Activated CD4-positive, alpha-beta T cell treated with anti-CD3 and anti-CD28 coated beads, Interleukin-2, amount 10 ng/mL, durations not matched to agents 7 days and 5 days (primary cell): ENCODE measurements at places on chromosomes 1 and 21. TPM values are rescaled to one million over a fixed set of nuclear protein-coding genes. Genes with fewer than 3 reads are reported as not detected.

PSMA5 gene
- total RNA-seq: 174 TPM

OR2L13 gene
- not detected for total RNA-seq

CRYAA gene
- total RNA-seq: not detected

CD52 gene
- total RNA-seq: 1,924 TPM

SAMSN1 gene
- total RNA-seq: 51.3 TPM

ANGPTL1 gene
- not detected for total RNA-seq

NR1I3 gene
- not detected for total RNA-seq

GRHL3 gene
- not detected for total RNA-seq

FGR gene
- total RNA-seq: not detected
